ENCODE measurements at places on chromosomes 4 and X.

GRCh38 chr4:61740886-61741285, 540.8 kb downstream of the ADGRL3 start:
- no peak for DNase-seq

DNA sequence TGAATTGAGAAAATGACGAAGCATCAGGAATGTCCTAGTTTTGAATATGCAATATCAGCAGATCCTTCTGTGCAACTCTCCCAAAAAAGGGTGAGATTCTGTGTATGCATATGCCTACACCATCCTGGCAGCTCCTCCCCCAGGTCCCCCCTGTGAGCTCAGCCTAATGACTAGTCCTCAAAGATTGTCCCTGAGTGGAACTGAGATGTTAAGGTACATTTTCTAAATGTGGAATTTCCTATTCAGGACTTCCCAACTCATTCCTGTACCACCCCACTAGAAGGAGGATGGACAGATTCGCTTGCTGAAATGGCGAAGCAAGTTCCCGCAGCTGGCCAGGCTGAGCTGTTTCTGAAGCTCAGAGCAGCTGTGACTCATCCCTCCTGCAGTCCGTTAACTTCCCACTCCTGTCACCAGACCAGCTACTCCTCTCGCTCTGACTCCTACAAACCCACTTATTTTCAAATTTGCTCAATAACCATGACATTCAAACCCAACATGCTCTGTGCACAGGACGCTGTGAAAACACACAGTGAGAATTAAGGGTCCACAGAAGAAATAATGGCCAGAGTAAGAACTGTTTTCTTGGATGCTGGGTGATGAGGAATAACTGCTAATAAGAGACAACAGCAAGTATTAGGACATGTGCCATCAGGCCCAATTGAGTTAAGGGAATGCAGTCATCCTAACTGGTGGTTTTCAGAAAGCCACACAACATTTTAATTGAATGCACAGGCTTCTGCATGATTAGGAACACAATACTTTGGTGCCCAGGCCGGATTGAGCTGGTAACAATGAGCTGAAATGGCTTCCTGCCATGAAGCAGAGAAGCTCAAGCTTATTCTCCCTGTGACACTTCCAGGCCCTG, 40.0 kb upstream of the IRF2 start:
- DNase-seq = peak; percentile 32

DNA sequence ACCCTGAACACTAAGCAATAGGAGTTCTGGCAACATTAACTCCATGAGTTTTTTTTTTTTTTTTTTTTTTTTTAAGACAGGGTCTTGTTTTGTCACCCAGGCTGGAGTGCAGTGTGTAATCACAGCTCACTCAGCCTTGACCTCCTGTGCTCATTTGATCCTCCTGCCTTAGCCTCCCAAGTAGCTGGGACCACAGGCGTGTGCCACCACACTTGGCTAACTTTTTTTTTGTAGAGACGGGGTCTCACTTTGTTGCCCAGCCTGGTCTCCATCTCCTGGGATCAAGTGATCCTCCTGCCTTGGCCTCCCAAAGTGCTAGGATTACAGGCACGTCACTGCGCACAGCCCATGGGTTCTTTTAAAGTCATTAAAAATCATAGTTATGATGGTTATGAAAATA, 5.1 kb downstream of the RHOH start:
- DNase-seq = no peak

- DNase-seq = no peak
These were observed 78.0 kb downstream of the ZFYVE28 start for GRCh38 chr4:2340272-2341061.

DNA sequence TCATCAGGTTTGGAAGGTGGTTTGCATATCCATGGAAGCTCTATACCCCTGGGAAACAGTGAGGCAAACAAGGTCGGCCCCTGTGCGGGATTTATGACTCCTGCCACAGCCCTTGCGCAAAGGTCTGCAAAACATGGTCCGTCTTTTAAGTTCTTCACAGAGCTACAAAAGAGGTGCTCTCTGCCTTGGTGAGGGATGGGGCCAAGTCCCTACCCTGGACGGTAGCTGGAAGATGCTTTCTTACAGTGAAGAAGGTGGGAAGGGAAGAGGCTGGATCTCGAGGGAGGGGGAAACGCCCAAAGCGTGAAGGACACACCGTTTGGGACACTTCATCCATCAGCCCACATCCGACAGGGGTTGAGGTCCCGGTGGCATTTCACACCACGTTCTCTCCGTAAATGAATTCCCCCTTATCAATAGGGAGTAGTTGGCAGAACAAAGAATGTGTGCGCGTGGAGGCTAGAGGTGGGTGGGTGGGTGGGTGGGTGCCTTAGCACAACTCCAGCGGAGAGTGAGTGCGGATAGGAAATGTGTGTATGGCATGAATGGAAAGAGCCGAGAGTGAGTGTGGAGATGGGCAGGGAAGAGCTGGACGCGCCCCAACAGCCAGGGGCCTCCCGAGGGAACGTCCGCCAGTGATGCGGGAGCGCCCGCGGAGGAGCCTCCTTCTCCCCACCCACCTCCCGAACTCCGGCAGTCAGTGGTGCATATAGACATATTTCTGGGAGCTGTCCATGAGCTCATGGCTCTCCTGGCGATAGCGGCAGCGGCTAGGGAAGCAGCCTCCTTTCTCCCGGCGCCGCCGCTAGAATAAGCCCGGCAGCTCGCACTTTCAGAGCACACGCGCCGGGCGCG, 68.3 kb downstream of the LARP7 start:
- no peak for DNase-seq

DNA sequence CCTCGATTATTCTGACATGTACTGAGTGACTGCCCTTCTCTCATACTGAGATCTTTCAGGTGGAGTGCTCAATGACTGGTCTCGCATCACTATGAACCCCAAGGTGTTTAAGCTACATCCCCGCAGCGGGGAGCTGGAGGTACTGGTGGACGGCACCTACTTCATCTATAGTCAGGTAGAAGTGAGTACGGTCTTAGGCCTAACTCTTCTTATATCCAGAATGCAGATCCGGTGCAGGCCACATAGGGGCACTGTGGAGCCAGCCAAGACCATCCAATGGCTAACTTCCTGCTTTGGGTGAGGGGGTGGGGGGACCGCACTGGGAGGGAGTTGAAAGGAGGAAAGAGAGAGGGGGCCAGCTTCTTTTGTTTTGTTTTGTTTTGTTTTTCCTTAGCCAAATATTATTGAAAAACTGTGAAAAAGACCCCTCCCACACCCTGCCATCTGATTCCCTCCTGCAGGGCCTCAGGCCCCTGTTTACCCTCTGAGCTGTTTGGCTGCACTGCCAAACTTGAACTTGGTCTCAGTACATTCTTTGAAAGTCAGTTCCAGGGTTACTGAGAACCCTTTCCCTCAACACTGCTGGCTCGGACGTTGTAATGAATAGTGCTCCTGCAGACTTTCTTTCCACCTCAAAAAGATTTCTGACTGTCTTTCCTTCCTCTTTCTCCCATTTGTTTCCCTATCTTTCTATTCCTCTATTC, 16.2 kb downstream of the AWAT2 start:
- no peak for DNase-seq

GRCh38 chr4:86556791-86557415, 37.2 kb upstream of the PTPN13 start:
- DNase-seq = no peak

- DNase-seq = no peak
These were observed 178.7 kb upstream of the FAT1 start for GRCh38 chr4:186902361-186902760.

DNA sequence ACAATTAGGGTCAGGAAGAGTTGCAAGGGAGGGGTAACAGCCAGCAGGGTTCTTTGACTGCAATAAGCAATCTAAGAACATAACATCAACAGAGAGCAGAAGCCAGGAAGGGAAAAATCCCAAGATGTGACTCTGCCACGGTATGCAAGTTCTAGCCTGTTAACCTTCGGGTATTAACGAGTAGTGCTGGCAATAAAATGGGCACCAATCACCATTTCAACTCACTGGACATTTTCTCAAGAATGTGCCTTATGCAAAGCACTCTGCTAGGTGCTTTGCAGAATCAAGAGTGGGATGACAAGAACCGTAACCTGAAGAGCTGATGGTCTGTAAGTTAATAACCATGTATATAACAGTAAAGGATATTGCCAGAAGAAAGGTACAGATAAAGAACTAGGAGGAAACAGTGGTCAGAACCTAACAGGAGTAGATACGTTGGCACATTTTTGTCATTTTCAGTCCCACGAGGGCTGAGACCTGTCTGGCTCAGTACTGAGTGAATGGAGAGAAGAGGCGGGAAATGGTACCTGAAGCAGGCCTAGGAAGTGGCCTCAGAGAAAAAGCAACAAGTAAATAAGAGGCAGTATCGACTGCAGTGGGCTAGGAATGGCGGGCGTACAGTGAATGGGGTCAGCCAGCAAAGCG, 2.7 kb downstream of the ELOVL6 start:
- DNase-seq = no peak

DNA sequence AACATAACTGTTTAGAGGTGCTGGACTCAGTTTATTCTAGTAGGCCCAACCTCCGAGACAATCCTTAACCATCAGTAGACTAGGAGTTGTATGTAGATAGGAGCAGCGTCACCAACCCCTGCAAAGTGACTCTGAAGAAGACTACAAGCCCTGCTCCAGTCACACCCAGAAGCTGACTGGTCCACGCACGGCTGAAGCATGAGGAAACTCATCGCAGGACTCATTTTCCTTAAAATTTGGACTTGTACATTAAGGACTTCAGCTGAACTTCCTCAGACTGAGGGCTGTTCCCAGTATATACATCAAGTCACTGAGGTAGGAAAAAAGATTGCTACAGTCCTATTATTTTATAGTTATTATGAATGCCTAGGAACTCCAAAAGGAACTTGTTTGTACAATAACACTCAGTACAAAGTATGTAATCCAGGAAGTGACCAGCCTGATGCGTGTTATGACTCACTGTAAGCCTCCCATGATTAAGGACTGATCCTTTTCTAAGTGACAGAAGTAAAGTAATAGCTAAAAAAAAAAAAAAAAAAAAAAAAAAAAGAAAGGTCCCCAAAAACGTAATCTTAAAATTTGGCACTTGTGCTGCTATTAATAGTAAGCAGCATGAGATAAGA, 41.6 kb upstream of the UGT2B7 start:
- no peak for DNase-seq

- no peak for DNase-seq
These were observed 327.9 kb upstream of the MAGEB18 start for GRCh38 chrX:25810202-25810601.

- DNase-seq = no peak
These were observed 274.6 kb downstream of the NAF1 start for GRCh38 chr4:162891788-162892707.

DNA sequence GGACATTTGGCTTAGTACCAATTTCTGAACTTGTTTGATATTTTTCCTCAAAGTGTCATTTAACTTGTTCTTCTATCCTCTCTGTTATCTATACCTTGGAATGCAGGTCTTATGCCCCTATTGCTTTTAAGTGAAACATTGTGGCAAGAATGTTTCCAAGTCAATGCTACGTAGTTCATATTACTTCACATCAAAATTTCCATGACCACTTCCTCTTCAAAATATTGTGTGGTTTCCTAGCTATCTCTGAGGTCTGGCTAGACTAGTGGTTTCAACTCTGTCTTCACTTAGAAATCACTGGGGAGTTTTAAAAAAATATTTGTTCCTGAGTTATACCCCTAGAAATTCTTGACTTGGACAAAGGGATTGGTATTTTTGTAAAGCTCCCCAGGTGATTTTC, 20.2 kb upstream of the RASGEF1B start:
- DNase-seq = no peak

GRCh38 chrX:148632444-148632843, 132.0 kb downstream of the AFF2 start:
- no peak for DNase-seq

GRCh38 chrX:153778181-153778580, 2.7 kb upstream of the SRPK3 start:
- no peak for DNase-seq

- DNase-seq = no peak
These were observed 21.3 kb downstream of the SHROOM2 start for GRCh38 chrX:9807355-9808182.

GRCh38 chr4:173319696-173320095, 14.5 kb downstream of the HMGB2 start:
- DNase-seq = no peak

GRCh38 chr4:88731381-88731780, 33.8 kb upstream of the NAP1L5 start:
- DNase-seq = no peak

Measured in caudate nucleus (tissue), 63 donors.